Activated CD8-positive, alpha-beta memory T cell treated with anti-CD3 and anti-CD28 coated beads, Interleukin-2, amount 50 U/mL, for 48 hours (primary cell): ENCODE measurements at places on chromosomes 13 and 19.

GRCh38 chr13:62432906-62433305 lies 1017.3 kb upstream of the PCDH20 start:
- DNase-seq = no peak

DNA sequence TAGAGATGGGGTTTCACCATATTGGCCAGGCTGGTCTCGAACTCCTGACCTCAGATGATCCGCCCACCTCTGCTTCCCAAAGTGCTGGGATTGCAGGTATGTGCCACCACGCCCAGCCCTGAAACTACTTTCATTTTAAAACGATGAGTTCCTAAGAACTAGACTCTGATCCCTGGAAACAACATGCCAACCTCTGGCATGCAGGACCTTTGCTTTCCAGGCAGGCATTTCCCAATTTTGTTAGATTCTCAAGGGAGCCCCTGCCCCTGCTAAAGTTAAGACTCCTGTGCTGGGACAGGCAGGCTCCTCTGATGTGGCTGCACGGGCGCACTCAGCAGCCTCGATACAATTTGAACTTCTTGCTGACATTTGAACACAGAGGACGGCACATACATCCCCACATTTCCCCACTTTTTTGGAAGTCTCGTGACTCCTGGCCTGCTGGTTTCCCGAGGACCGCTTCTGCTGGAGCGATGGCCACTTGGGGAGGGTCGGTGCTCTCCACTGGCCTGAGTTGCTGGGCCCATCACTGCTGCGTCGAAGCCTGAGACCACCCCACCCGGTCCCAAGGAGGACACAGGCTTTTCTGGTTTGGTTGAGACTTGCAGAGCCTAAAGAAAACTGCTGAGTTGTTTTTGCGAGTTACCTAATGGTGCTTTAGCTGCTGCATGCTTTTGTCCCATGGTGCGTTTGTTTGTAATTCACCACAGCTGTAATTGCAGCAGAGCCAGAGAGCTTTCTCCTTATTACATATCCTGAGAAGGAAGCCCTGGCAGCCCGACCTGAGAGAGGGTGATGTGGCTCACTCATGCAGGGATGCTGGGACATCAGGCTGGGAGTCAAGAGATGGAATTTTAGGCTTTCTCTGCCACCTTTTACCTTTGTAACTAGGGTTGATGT lies 8.2 kb downstream of the ATP11A start:
- no peak for DNase-seq

DNA sequence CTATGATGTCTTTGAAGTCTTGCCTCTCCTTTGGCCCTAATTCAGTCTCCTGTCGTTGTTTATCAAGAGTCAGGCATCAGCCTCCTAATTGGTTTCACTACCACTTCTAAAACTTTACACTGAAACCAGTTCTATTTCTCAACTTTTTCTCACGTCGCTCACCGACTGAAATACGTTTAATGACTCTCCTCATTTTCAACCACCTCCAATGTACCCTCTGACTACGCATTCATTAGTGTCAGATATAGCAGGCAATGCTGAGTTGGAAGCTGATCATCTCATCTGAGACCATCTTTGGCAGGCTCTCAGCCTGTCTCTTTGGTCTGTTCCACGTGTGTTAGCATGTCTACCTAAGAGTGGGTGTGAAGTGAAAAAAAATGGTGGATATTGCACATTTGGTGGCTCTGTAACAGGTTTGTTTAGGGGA lies 128.1 kb downstream of the KL start:
- no peak for DNase-seq

DNA sequence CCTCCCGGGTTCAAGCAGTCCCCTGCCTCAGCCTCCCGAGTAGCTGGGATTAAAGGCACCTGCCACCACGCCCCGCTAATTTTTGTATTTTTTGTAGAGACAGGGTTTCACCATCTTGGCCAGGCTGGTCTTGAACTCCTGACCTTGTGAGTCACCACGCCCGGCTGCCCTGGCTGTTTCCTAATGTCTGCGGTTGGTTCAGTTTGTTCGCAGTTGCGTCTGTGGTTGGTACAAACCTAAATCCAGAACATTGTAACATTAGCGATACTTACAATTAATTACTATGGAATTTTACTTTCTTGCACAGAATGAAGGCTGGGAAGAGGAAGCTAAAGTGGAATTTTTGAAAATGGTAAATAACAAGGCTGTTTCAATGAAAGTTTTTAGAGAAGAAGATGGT lies 38.1 kb downstream of the RNF17 start:
- no peak for DNase-seq

- DNase-seq = no peak
These were observed 86.7 kb downstream of the FNDC3A start for GRCh38 chr13:49062297-49062896.

DNA sequence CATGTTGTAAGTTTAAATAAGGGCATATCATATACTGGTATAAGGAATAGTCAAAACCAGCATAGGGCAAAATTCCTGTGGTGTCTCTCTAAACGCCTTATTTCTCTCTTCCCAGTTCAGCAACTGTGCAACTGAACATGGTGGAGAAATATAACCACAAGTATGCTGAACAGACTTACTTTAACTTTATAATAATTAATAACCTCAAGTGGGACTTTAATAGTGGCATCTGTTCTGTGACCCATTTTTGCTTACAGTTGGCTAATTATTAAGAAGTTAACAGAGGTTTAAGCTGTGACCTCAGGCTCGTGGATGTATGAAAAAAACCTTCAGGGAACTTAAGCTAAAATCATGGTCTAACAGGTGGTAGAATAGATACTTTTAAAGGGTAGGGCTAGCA lies 54.3 kb downstream of the MICU2 start:
- DNase-seq = no peak

DNA sequence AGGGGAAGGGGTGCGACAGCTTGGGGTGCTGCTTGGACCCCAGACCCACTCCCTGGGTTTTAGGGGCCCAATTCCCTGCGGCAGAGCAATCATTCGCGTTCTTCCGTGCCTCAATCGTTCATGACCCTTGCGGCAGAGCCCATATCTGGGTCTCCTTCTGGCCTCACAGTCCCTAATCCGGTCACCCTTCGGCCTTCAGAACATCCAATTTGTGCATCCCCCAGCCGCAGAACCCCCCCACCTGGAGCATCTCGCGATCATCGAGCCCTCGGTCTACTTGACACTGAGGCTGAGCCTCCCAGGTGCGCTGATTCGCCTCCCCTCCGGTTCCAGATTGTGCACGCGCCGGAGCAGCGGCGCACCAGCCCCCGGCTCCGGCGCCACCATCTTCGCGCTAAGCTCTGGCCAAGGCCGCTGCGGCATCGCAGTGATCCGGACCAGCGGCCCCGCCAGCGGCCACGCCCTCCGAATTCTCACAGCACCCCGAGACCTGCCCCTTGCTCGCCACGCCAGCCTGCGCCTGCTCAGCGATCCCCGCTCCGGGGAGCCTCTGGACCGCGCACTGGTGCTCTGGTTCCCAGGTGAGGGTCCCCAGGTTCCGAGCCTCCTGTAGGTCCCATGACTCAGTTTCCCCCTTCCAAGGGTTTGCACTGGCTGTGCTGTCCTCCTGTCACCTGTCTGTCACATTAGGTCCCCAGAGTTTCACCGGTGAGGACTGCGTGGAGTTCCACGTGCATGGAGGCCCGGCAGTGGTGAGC lies 501 bp downstream of the GTPBP3 start:
- DNase-seq = peak; percentile 76

DNA sequence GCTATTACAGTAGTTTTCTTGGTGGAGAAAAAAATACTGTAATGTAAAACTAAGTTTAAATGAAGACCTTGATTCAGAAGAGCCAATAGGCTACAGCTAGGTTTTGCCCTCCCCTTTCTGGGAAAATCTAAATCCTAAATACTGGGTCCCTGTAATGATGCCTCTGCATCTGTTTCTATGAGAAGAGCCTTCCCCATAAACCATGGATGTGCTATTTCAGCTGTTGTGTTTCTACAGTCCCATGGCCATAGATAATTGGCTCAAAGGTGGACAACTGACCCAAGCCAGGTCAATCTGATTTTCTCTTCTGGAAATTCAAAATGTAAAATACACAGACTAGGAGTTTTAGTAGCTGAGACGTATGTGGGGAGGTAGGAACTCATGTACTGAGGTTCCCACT lies 101.9 kb downstream of the NDFIP2 start:
- no peak for DNase-seq

- no peak for DNase-seq
These were observed 11.6 kb downstream of the CBY2 start for GRCh38 chr13:45713721-45714120.
